ENCODE measurements at places on chromosomes 3 and 15. TPM values are rescaled to one million over a fixed set of nuclear protein-coding genes. Genes with fewer than 3 reads are reported as not detected.

- H3K4me3 ChIP-seq: no peak overlapping the region
- peaks cover 3% of the 10 kb centered on the region for H3K4me1 ChIP-seq
- no peak overlapping the region for H3K27ac ChIP-seq
- no peaks in the 10 kb centered on the region for H3K36me3 ChIP-seq
- H3K27me3 ChIP-seq: peaks cover 5% of the 10 kb centered on the region
Measured at GRCh38 chr3:14852058-14852594, 33.4 kb downstream of the FGD5 start.

DNA sequence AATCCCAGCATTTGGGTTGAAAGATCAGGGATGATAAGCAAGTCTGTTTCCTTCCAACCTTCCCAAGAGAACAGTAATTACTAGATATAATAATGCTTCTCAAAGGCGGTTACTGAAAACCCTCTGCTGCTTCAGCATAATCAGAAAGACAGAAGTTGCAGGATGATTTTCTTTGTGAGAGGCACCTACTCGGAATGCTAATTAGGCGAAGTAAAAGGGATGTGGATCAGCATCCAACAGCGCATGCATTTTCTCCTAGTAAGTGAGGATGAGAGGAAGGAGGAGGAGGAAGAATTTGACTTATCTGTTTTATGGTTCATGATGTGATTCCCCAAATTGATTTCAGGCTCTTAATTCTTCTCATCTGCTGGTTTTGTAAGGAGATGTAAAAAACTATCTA lies 118.0 kb downstream of the CACNA2D3 start:
- H3K4me3 ChIP-seq: no peak overlapping the region
- H3K36me3 ChIP-seq: no peaks in the 10 kb centered on the region
- H3K27ac ChIP-seq: no peak overlapping the region

GRCh38 chr3:3836845-3837244 lies 37.6 kb downstream of the LRRN1 start:
- no peak overlapping the region for H3K27ac ChIP-seq
- no peak for DNase-seq
- peaks cover 6% of the 10 kb centered on the region for H3K36me3 ChIP-seq
- no peak overlapping the region for H3K4me3 ChIP-seq
- peaks cover 6% of the 10 kb centered on the region for H3K4me1 ChIP-seq
- no peaks in the 10 kb centered on the region for H3K27me3 ChIP-seq

- peaks cover 26% of the 10 kb centered on the region for H3K27me3 ChIP-seq
- H3K4me1 ChIP-seq: peaks cover 5% of the 10 kb centered on the region
- H3K36me3 ChIP-seq: no peaks in the 10 kb centered on the region
- DNase-seq: no peak
- no peak overlapping the region for H3K4me3 ChIP-seq
- no peak overlapping the region for H3K27ac ChIP-seq
Measured at GRCh38 chr3:194572944-194573491, 60.2 kb downstream of the TMEM44 start.

DNA sequence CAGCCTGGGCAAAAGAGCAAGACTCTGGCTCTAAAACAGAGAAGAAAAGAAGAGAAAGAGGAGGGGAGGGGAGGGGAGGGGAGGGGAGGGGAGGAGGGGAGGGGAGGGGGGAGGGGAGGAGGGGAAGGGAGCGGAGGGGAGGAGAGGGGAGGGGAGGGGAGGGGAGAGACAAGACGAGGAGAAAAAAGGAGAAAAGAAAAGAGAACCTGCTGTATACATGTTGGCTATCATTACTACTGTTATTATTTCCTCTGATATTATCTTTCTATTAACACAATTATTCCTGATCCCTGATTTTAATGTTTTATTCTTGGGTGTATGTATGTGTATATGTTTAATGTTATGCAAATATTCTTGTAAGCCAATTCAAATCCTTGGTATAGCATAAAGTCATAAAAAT lies 46.9 kb downstream of the PLD1 start:
- DNase-seq: no peak
- no peak overlapping the region for H3K4me3 ChIP-seq
- no peak overlapping the region for H3K27ac ChIP-seq
- no peaks in the 10 kb centered on the region for H3K36me3 ChIP-seq

DNA sequence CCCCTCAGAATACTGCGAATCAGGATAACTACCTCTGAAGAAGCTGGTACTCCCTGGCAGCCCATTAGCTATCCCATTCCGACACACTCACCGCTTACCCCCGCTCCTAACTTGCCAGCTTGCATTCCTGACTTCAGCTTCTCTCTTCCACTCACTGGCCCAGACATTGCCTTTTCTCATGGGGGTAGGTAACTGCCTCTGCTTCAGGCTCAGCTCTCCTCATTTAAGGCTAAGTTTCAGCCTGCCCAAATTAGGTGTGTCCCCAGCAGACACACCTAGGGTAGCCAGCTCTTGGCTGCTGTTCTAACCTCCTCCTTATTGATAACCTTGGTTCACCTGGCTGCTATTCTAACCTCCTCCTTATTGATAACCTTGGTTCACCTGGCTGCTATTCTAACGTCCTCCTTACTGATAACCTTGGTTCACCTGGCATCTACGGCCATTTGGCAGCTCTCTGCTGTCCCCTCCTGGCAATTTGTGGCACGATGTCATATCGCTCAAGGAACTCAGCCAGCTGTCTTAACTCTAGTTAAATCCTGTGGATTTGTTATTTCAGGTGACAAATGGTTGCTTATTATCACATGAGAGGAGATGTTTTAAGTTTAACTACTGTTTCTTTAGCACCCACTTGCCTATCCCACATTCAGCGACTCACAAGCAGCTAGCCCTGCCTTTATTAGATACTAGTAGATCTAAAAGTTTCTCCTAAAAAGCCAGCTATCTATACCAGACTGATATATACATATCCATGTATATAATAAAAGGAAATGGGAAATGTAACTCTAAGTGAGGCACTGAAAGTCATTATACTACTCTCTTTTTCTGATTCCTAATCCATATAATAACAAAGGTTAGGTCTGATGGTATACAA lies 106.5 kb upstream of the ACP3 start:
- peak; percentile 37 for DNase-seq
- H3K27me3 ChIP-seq: peaks cover 11% of the 10 kb centered on the region
- H3K36me3 ChIP-seq: no peaks in the 10 kb centered on the region
- H3K4me1 ChIP-seq: no peaks in the 10 kb centered on the region

- peaks cover 2% of the 10 kb centered on the region for H3K27me3 ChIP-seq
- H3K4me1 ChIP-seq: no peaks in the 10 kb centered on the region
- H3K36me3 ChIP-seq: no peaks in the 10 kb centered on the region
- DNase-seq: no peak
- no peak overlapping the region for H3K4me3 ChIP-seq
Measured at GRCh38 chr3:70273492-70273891, 38.9 kb downstream of the MDFIC2 start.

- peaks cover 8% of the 10 kb centered on the region for H3K27me3 ChIP-seq
- no peak overlapping the region for H3K4me3 ChIP-seq
- no peak overlapping the region for H3K27ac ChIP-seq
- H3K4me1 ChIP-seq: no peaks in the 10 kb centered on the region
- H3K36me3 ChIP-seq: no peaks in the 10 kb centered on the region
Measured at GRCh38 chr15:79193103-79193502, 89.4 kb upstream of the ANKRD34C start.

GRCh38 chr15:48391950-48392349 lies 60.7 kb downstream of the DUT start:
- no peak overlapping the region for H3K4me3 ChIP-seq
- no peaks in the 10 kb centered on the region for H3K4me1 ChIP-seq
- no peaks in the 10 kb centered on the region for H3K36me3 ChIP-seq
- H3K27ac ChIP-seq: no peak overlapping the region
- DNase-seq: no peak
- no peaks in the 10 kb centered on the region for H3K27me3 ChIP-seq

DNA sequence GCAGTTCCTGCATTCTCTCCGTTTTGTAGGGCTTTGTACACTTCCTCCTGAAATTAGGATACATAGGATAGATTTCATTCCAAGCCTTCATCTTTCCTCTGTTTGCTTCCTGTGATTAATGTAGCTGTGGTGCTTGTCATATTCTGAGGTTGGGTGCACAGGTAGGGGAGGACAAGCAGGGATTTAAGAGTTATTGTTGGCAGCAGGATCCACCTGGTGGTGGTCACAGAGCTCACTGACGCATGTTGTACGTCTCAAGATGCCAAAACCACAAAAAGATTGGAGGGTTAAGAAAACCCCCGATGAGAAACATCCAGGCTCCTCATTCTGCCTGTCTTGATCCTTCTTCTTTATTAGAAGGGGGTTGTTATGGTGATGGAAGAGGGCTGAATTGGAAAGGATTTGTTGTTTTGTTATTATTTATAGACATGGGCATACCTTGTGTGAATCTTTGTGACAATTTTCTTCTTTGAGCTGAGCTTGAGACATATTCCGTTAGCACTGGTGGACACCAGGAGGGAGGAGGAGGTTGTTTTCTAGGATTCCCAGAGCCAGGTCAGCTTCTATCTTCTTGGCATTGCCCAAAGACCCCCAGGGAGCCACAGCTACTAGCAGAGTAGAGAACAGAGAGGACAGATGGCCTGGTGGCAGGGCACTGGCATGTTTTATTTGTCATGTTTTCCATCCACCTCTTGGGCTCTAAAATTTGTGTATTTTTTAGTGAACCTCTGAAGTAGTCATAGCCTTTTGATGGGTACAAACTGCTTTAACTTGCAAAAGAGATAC lies 57.7 kb upstream of the LARS2 start:
- H3K27me3 ChIP-seq: peaks cover 19% of the 10 kb centered on the region
- H3K4me3 ChIP-seq: no peak overlapping the region

GPR171 gene
- total RNA-seq: 91.8 TPM

C2CD4A gene
- 1.0 TPM for total RNA-seq

GOLGA8J gene
- not detected for total RNA-seq

BBX gene
- 42.4 TPM for total RNA-seq

Measured in activated CD8-positive, alpha-beta T cell treated with anti-CD3 and anti-CD28 coated beads for 36 hours (primary cell).